ENCODE measurements at places on chromosomes 4 and X. TPM values are rescaled to one million over a fixed set of nuclear protein-coding genes. Genes with fewer than 3 reads are reported as not detected.

DNA sequence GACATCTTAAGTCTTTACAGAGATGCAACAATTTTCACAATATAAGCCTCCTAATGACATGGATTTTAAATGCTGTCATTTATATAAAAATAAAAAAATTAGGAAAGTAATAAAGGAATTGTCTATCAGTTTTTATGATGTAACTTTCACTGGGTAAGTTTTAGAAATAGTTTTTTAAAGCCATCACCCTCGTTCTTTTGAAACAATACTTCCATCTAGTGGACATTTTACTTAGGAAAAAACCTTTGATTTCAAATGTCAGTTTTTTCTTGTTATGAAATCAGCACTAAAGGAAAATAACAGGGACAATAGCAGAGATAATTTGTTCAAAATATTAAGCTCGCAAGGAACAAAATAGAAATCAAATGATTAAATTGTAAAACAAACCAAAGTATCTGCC is 24.3 kb upstream of the NDNF start:
- peak; percentile 61 for DNase-seq

DNA sequence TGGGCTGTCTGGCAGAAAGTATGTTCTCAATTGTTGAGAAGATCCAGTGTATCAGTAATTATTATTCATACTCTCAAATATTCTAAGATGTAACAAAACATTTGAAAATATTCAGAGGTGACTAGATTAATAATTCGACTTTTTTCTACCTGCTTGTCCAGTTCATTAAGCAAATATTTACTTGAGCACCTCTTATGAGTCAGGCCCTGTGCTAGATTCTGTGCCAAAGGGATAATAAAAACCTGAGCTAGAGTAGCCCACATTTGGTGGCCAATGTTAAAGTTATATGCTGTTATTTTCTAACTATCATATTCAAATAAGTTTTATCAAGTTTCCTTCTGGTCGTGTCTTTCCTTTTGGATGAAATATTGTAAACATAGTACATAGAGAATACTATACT is 58.5 kb downstream of the ARHGAP10 start:
- no peak for DNase-seq

- DNase-seq, result no peak
These were observed 36.1 kb upstream of the IRF2 start for GRCh38 chr4:184510401-184510800.

- DNase-seq, result no peak
These were observed 113.3 kb upstream of the H2AZ1 start for GRCh38 chr4:100063355-100063754.

DNA sequence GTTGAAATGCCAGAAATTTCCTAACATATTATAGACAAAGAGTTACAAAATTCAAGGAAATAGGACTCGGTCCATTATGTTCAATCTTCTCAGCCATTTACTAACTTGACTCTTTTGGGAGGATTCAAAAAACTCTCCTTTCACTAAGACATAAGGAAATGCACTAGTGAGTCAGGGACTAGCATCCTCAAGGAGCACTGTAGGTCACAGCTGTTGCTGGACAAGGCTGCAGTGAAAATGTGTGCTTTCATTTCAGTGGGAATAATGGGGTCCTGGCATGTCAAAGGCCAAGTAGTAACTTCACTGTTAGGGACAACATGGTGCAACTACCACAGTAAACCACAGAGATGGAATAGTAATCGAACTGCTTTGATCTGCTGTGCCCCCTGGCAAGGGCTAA is 56.9 kb upstream of the ABCG2 start:
- no peak for DNase-seq

DNA sequence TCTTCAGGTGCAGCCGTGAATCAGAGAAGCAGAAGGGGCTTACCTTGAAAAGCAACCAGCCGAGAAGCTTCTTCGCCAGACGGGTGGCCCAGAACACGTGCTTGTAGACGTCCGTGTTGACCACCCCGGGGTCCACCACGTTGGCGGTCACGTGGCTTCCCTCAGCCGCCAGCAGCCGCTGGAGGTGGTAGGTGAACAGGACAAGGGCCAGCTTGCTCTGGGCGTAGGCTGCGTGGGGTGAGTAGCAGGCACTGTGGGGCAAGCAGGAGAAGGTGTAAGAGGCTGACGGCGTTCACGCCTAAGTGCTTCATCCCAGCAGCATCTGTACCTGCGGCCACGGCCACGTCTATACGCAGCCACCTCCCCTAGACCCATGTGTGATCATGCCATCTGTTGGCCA is 257.8 kb downstream of the DHRSX start:
- DNase-seq, result no peak

DNA sequence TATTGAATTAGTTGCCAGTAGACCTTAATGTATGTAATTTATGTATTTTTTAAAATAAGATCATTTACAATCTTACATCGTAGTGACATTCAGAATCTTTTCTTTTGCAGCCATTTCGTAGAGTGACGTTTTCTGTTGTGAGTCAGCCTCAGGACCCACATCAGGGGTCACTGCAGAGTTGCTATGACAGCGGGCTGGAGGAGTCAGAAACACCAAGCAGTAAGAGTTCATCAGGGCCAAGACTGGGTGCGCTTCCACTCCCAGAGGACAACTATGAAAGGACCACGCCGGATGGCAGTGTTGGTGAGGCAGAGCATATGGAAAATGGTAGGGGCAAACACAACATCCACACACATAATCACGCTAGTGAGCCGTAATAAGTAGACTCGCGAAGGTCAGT is 199.9 kb downstream of the PCDH7 start:
- DNase-seq, result no peak

DNA sequence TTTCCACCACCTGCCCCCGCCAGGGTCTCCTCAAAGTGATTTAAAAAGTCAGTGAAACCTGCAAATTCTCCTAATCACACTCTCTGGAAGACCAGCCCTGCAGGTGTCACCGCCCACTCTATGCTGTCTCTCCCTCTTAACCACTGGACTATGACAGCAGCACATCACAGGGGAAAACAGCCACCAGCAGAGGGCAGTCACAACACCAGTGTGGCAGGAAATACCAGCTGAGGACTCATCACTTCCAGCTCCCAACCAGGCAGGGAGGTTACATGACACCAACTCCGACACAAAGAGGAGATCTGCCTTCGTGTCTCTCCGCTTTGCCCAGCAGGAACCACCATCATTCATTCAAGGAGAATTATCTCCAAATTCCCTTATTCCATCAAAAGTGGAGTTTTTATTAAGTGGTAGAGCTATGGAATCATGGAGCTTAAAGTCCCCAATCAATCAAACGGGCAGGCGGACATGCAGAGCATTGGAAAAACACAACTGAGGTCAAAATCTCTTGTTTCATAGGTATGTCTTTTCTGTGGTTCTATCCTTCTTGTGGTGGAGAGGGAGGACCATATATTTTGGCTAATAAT is 91.3 kb downstream of the NSUN7 start:
- DNase-seq, result peak; percentile 56

DNA sequence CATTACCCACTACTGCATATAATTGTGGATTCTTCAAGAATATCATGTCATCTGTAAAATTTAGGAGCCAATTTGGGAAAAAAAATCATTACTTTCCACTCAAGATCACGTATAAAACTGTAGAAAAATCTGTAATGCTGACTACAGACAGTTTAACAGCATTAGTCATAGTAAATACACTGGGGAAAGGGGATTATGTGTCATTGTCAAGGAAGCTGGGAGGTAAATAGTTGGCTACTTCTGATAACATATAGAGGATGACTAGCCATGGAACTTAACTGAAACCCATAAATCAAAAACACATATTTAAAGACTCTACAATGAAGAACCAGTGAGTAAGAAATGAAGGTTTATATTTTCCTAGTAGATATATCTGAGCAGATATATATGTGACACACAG is 1666.4 kb upstream of the IGFBP7 start:
- no peak for DNase-seq

GRCh38 chr4:115353370-115353769 is 239.9 kb upstream of the NDST4 start:
- no peak for DNase-seq

DNA sequence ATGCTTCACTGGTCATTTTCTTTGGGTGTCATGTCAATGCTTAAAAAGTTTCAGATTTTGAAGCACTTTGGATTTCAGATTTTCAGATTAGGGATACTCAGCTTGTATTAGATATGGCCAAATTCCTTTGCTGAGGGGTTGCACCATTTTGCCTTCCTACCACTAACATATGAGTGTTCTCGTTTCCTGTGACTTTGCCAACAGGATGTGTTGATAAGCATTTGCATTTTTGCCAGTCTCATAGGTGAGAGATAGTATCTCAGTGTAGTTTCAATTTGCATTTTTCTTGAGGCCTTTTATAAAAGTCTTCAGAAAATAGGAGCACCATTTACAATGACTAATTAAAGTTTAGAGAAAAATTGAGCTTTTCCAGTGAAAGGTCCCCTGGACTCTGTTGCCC is 71.6 kb upstream of the CLCN4 start:
- DNase-seq, result no peak

- DNase-seq, result no peak
These were observed 41.3 kb downstream of the C4orf50 start for GRCh38 chr4:5976921-5977320.

DNA sequence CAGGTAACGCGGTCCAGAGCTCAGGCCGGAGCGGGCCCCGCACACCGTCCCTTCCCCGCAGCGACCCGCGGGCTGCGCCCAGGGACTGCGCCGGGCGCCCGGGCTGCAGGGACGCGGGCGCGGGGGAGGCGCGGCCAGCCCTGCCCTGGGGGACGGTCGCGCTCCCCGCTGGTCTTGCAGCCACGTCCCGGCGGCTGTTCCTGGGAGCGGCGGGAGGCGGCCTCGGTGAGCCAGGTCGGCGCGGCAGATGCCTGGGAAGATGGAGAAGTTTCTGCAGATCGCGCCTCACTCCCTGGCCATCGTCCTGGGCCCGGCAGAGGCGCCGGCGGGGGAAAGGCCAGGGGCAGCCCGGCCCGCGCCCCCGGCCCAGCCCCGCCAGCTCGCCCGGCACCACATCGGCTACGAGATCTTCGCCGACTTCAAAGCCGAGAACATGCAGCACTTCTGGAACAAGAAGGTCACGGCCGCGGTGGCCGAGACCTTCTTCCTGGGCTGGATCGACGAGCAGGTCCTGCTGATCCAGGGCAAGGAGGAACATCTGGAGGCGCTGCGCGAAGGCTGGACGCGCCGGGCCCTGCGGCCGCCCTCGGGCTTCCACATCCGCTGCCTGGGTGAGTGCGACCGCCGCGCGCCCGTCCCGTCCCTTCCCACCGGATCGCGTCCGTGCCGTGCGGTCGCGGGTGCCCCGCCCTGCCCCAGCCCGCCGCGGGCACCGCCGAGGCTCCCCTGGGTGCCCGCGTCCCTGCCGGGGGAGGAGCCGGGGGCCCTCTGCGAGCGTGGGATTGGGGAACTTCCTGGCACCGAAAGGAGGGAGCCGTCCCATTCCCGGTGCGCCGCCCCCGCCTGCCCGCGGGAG is 107.4 kb upstream of the STOX2 start:
- peak; percentile 55 for DNase-seq

DNA sequence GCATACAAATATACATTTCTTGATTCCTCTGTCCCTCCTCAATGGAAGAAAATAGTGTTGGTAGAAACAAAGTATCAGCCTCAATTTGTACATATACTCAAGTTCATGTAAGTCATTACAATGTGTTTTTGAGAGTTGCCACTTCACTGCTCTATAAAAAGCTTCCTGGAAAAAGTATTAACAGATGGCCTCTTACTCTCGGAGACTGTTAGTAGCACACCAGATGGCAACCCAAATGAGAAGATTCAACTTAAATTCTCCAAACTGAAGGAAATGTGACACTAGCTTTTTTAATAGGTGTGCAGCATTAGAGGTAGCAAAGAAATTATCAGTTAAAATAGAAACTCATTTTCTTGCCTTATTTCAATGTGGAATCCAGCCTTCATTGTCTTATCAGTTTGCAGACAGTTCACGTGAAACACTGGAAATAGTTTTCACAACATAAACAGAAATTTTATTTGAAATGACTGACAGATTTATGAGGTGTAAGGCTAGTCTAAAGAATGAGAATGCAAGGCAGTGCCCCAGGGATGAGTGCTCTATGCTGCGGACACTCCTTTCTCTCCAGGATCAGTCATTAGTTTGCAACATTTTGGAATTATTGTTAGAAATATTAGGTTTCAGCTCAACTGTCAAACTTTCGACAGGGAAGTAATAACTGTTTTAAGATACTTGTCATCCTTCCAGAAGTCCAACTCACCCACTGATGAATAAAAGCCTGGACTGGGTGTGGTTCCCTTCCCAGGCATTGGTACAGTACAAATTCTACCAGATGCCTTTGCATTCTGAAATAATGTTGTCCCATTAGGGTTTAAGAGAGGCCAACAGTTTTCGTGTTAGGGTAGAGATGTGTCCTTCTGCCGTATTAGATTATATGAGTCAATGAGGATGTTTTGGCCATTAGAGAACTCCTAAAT is 50.9 kb downstream of the IDS start:
- DNase-seq, result peak; percentile 14

DNA sequence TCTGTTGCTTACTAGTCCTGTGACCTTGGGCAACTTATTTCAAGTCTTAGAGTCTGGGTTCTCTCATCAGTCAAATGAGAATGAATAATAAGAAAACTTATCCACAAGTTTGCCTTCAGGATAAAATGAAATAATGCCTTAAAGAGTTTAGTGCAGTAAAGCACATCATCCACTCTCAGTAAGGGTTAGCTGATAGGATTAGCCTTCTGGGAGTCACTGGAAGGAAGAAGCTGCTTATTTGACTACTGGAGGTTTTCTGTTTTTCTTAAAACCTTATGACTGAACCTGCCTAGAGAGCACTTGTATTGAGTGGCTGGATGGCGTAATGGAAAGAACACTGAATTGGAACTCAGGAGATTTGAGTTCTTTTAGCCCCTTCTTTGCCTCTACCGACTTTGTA is 1.8 kb downstream of the RNF128 start:
- no peak for DNase-seq

GRCh38 chr4:88090898-88091297 is 67.5 kb downstream of the ABCG2 start:
- DNase-seq, result peak; percentile 41

GRCh38 chr4:72295966-72296557 is 264.3 kb downstream of the NPFFR2 start:
- peak; percentile 80 for DNase-seq

DNA sequence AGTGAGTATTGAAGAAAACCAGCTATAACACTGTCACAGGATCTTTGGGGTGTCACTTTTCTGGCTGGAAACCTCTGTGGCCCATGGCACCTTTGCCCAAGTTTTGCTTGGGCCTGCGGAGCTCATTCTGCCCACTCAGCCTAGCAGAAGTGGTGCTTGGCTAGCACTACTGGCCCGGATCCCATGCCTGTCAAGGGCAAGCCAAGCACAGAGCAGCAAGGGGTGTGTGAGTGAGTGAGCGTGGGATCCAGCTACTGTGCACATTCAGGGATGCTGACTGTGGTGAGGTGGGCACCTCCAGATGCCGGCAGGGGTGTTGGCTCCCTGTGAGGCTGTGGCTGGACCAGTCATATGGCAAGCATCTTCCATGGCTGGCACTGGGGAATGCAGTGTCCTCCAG is 55.4 kb upstream of the RASGEF1B start:
- DNase-seq, result no peak

GRCh38 chrX:15242899-15243555 is 26.9 kb downstream of the ASB9 start:
- DNase-seq, result peak; percentile 72

The GRXCR1 gene
- polyA plus RNA-seq, result not detected

The THAP6 gene
- polyA plus RNA-seq, result 13.4 TPM

The MAGEC3 gene
- polyA plus RNA-seq, result 0.54 TPM

The ASB12 gene
- 22.3 TPM for polyA plus RNA-seq

The SPRY1 gene
- polyA plus RNA-seq, result 161 TPM

The SHISA3 gene
- polyA plus RNA-seq, result 8.9 TPM

The SHROOM4 gene
- polyA plus RNA-seq, result 5.6 TPM

The SYTL5 gene
- polyA plus RNA-seq, result 0.15 TPM

The CENPE gene
- 6.2 TPM for polyA plus RNA-seq

Measured in muscle of leg (tissue), 16 donors.